ENCODE measurements at places on chromosomes 1 and 21. TPM values are rescaled to one million over a fixed set of nuclear protein-coding genes. Genes with fewer than 3 reads are reported as not detected.

Gene OLFML3
- 4.6 TPM for total RNA-seq

Gene CYP4B1
- total RNA-seq, result not detected

Gene CORT
- 0.29 TPM for total RNA-seq

Gene PTPRC
- total RNA-seq, result not detected

Gene NRIP1
- total RNA-seq, result 72.1 TPM

Gene SORT1
- 7.6 TPM for total RNA-seq

Gene SYTL1
- under 0.01 TPM for total RNA-seq

Gene HCRTR1
- 1.3 TPM for total RNA-seq

Gene CRNN
- total RNA-seq, result not detected

Gene OR14K1
- total RNA-seq, result not detected

All from vein endothelial cell (primary cell).